ENCODE measurements at places on chromosomes 7 and 10. TPM values are rescaled to one million over a fixed set of nuclear protein-coding genes. Genes with fewer than 3 reads are reported as not detected.

GRCh38 chr7:11835260-11835659 lies 3.3 kb upstream of the THSD7A start:
- DNase-seq: no peak

The SEMA4G gene
- 5.9 TPM for total RNA-seq

DNA sequence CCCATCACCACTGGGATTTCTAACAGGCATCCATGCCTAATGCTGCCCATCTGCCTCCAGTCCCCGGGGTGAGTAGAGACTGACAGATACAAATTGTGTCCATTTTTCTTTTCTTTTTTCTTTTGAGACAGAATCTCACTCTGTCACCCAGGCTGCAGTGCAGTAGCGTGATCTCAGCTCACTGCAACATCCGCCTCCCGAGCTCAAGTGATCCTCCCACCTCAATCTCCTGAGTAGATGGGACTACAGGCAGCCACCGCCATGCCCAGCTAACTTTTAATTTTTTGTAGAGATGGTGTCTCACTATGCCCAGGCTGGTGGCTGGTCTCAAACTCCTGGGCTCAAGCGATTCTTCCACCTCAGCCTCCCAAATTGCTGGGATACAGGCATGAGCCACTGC lies 7.6 kb upstream of the CPN1 start:
- DNase-seq: no peak

DNA sequence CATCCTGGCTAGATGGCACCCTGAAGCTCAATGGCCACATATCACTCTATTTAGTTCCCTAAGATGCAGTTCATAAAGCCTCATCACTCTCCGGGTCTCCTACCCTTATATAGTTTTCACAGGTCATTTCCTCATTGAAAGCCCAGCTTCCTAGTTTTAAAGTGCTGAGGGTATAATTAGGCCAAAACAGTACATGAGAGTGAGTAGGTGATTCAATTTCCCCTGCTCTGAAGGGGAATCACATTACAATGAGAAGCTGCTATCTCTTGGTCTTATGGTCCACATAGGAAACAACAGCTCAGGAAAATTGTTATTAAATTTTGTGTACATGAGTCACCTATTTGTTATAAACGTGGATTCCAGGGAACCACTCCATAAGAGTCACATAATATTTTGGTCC lies 162.0 kb downstream of the SEMA3E start:
- DNase-seq: peak; percentile 5

- DNase-seq: peak; percentile 80
These were observed 55.3 kb upstream of the INPP5A start for GRCh38 chr10:132482090-132482800.

- no peak for DNase-seq
These were observed 23.1 kb downstream of the MYPN start for GRCh38 chr10:68132391-68132790.

DNA sequence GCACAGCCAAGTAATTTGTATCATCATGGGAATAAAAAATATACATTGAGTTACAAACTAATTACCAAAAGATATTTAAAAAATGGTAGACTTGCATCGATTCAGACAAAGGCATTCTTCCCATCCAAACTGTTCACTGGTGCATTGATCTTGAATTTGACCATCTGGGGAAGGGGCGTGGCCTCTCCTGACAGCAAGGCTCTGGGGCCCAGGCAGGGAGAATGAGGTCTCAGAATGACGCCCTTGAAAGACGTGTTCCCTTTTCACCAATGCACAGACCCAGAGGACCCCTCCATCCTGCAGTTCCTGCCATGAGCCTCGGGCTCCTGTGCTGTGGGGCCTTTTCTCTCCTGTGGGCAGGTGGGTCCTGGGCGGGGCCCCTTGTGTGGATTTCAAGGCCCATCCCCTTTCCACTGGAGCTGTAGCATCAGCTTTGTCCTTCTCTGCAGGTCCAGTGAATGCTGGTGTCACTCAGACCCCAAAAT lies 91.1 kb upstream of the PRSS58 start:
- no peak for DNase-seq

- DNase-seq: no peak
These were observed 6.6 kb downstream of the GCC1 start for GRCh38 chr7:127578711-127579275.

DNA sequence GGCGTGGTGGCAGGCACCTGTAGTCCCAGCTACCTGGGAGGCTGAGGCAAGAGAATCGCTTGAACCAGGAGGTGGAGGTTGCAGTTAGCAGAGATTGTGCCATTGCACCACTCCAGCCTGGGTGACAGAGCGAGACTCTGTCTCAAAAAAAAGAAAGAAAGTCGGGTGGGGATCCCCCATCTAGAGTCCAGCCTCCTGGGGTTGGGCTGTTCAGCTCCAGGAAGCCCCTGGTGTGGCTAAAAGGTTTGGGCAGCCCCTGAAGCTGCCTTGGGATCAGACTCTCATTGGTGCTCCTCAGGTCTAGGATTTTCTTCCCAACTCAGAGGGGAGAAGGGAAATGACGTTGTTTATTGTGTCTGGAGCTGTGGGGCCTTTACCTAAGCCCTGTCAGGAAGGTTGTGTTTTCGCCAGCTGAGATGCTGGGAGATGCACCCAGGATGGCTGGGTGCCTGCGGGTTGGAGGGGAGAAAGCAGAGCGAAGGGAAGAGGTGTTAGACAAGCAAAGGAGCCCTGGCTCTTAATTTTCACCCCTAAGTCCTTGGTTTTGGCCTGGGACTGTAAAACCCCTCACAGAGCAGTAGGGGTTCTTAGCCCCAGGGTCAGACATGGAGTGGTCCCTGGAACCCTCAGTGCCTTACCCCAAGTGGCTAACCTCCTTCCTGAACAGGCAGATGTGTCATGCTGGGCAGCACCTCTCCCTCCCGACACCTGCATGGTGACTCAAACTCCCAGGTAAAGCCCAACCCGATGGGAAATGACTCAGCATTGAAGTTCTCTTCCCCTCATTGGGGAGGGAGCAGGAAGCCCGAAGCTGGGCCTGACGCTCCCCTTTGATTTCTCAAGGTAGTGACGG lies 21.1 kb downstream of the PLAU start:
- no peak for DNase-seq

DNA sequence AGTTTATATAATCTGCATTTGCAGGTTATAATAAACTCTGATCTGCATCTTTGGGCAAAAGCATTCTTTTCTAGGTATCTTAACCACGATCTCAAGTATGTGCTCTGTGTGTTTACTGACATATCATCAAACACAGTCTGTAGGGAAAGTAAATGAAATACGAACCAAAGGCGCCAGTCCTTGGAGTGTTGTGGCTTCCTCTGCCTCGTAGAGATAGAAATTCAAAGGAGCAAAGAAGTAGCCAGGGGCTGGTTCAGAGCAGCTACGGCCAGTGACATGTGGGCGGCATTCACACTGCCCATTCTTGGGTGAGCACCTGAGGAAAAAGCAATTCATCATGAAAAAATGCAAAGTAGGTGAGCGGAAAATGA lies 38.7 kb downstream of the LAMB4 start:
- peak; percentile 55 for DNase-seq

GRCh38 chr10:100858747-100859483 lies 53.8 kb upstream of the SLF2 start:
- DNase-seq: no peak

Data from astrocyte (in vitro differentiated cells and primary cell).